Astrocyte (in vitro differentiated cells and primary cell): ENCODE measurements at places on chromosomes 1 and 21. TPM values are rescaled to one million over a fixed set of nuclear protein-coding genes. Genes with fewer than 3 reads are reported as not detected.

DNA sequence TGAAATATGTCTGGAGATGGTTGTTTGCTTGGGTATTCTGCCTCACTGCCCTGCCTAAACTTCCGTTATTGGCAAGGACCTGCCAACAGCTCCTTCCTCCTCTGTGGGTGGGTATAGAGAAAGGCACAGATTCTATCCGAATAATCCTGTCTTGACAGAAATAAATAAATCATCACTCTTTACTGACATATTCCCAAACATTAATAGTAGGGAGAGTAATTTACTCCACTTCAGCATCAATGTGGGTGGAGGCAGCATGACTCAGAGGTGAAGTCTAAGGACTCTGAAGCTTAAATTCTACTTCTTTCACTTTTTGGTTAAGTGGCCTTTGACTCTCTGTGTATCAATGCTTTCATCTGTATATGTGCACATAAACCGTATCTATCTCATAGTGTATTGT lies 2.9 kb downstream of the CD84 start:
- DNase-seq: no peak
- no peaks in the 10 kb centered on the region for H3K36me3 ChIP-seq
- no peak overlapping the region for H3K4me3 ChIP-seq
- no peak overlapping the region for H3K27ac ChIP-seq

- peaks cover 6% of the 10 kb centered on the region for H3K36me3 ChIP-seq
- no peak for DNase-seq
- peak overlapping the region; percentile 74 for H3K27ac ChIP-seq
Observed at GRCh38 chr1:28236656-28237322, 865 bp downstream of the ATP5IF1 start.

DNA sequence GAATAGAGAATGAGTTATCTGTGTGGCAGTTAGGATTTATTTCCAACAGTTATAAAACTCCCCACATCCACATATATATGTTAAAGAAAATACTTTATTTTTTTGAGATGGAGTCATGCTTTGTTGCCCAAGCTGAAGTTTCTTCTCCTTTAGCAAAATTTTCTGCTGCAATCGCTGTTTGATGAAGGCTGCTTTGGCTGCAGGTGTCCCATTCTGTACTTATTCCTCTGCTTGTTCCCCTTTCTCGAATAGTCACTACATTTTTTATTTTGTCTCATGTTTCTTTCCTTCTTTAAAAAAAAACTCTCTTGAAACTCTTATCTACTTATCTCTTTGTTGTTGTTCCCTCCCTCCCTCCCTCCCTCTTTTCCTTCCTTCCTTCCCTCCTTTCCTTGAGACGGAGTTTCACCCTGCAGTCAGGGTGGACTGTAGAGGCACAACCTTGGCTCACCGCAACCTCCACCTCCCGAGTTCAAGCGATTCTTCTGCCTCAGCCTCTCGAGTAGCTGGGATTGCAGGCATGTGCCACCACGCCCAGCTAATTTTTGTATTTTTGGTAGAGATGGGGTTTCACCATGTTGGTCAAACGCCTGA lies 10.6 kb downstream of the OR2W3 start:
- H3K36me3 ChIP-seq: no peaks in the 10 kb centered on the region
- H3K27ac ChIP-seq: no peak overlapping the region
- H3K4me3 ChIP-seq: no peak overlapping the region
- H3K4me1 ChIP-seq: no peaks in the 10 kb centered on the region
- no peak for DNase-seq

GRCh38 chr1:202935844-202936243 lies 8.8 kb upstream of the KLHL12 start:
- no peak for DNase-seq
- H3K36me3 ChIP-seq: peaks cover 12% of the 10 kb centered on the region
- no peak overlapping the region for H3K27ac ChIP-seq
- H3K4me1 ChIP-seq: no peaks in the 10 kb centered on the region
- H3K4me3 ChIP-seq: no peak overlapping the region

Gene IGSF9
- total RNA-seq: 0.89 and 2.1 TPM in 2 replicates

Gene TSNAX
- 40.9 and 43.5 TPM in 2 replicates for total RNA-seq

Gene ECM1
- total RNA-seq: 26.0 and 27.4 TPM in 2 replicates
